ENCODE measurements at places on chromosomes 1 and 21. TPM values are rescaled to one million over a fixed set of nuclear protein-coding genes. Genes with fewer than 3 reads are reported as not detected.

Gene S100A1
- total RNA-seq = not detected

Gene ACOT11
- total RNA-seq = 5.4 TPM

Gene TSTD1
- 12.5 TPM for total RNA-seq

Gene TTC39A
- total RNA-seq = 1.7 TPM

Gene C1orf50
- total RNA-seq = 7.4 TPM

Gene RCSD1
- total RNA-seq = 1.00 TPM

Gene SERTAD4
- total RNA-seq = 11.9 TPM

Gene CFHR1
- not detected for total RNA-seq

Gene TGFBR3
- total RNA-seq = 13.4 TPM

Gene NTMT2
- not detected for total RNA-seq

Gene PDZK1IP1
- not detected for total RNA-seq

Gene SYCP1
- not detected for total RNA-seq

Gene HEYL
- total RNA-seq = not detected
